Iris pigment epithelial cell (primary cell): ENCODE measurements at places on chromosomes 2 and 18.
A peak's percentile ranks its signal among the peaks of the same experiment; 100 is the strongest.

DNA sequence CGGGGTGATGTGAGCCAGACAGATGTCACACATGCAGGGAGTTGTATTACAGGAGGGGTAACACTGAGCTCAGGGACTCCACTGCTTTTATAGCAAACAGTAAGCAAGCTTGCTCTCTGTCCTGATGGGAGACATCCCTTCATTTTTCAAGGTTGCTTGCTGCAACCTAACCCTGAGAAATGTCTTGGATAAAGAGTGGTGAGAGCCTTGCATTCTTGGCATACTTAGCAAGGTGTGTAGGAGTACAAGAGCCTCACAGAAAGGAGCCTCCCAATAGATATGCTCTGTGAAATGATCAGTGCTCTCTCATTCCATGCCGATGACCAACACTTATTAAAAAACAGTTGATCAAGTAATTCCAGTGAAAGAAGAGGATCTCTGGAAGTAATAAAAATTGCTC is 8.1 kb downstream of the PFN4 start:
- peak; percentile 31 for DNase-seq

GRCh38 chr2:121160366-121160765 is 124.6 kb downstream of the TFCP2L1 start:
- DNase-seq: no peak

- peak; percentile 80 for DNase-seq
Observed at GRCh38 chr2:68237404-68237803, 14.9 kb downstream of the PPP3R1 start.

GRCh38 chr2:181122601-181123000 is 142.2 kb downstream of the UBE2E3 start:
- DNase-seq: no peak

GRCh38 chr2:123791684-123792083 is 233.4 kb upstream of the CNTNAP5 start:
- no peak for DNase-seq

- no peak for DNase-seq
Observed at GRCh38 chr18:7395566-7395965, 164.7 kb downstream of the LRRC30 start.

- no peak for DNase-seq
Observed at GRCh38 chr2:46392561-46393346, 86.6 kb upstream of the TMEM247 start.

DNA sequence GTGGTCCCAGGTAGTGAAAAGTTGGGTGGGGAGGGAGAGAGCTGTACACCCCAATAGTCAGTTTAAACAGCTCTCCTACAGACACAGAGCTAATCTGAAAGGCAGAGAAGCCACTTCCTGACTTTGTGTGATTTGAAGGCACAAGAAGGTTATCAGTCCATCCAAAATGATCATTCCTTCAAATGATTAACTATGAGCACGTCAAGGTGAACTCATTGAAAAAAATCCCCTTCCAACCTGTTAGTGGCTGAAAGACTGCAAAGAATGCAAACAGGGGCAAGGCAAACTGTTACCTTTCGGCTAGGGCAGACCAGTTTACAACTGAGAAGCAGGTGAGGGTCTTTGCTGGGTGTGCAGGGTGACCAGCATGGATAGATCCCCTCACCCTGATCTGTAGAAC is 22.8 kb upstream of the APCDD1 start:
- DNase-seq: no peak

DNA sequence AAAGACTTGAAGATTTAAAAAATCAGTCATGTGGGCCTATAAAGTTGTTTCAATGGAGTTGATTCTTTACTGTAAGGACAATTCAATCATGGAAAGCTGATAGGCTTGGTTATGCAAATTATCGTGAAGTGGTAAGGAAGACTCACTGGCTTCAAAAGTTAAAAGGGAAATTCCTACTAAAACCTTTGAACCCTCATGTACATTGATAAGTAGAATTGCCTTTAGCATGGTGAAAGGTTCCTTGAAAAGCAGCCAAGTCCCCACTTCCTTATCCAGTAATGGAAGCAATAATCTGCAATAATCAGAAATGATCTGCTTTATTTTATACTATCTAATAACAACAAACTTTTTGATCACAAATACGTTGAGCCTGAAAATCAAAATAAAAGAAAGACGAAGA is 14.4 kb upstream of the CCL20 start:
- DNase-seq: no peak

- peak; percentile 74 for DNase-seq
Observed at GRCh38 chr2:219522111-219523030, 8.1 kb downstream of the ASIC4 start.

DNA sequence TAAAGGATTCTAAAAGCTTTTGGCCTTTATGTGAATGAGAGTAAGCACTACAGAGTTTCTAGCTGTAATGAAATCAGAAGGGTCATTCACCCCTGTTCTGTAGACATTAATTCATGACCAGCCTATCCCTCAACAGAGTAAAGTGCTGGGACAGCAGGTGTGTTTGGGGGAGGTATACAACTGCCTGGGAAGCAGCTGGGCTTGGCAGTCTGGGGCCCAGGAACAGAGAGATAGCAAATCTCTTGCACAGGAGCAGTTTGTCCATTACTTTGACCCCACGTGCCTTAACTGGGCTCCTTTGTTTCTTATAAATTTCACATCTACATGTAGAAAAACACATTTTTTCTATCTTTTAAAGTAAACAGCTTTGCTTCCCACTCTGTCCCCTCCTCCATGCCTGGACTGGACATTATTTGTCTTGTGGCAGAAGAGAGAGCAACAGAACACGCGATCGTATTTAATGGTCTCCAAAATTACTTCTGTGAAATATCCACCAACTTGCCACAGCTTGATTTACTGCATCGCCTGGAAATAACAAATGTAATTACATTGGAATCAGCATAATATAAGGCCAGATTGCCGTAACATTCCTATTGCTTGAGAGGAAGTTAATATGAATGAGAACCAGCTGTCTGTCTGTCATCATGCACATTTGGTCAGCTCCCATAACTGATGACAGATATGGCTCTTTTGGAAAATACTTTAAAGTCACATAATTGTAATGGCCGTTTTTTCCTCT is 263.8 kb downstream of the RBM43 start:
- no peak for DNase-seq

- DNase-seq: peak; percentile 95
Observed at GRCh38 chr2:76867854-76868253, 654.3 kb downstream of the LRRTM4 start.

DNA sequence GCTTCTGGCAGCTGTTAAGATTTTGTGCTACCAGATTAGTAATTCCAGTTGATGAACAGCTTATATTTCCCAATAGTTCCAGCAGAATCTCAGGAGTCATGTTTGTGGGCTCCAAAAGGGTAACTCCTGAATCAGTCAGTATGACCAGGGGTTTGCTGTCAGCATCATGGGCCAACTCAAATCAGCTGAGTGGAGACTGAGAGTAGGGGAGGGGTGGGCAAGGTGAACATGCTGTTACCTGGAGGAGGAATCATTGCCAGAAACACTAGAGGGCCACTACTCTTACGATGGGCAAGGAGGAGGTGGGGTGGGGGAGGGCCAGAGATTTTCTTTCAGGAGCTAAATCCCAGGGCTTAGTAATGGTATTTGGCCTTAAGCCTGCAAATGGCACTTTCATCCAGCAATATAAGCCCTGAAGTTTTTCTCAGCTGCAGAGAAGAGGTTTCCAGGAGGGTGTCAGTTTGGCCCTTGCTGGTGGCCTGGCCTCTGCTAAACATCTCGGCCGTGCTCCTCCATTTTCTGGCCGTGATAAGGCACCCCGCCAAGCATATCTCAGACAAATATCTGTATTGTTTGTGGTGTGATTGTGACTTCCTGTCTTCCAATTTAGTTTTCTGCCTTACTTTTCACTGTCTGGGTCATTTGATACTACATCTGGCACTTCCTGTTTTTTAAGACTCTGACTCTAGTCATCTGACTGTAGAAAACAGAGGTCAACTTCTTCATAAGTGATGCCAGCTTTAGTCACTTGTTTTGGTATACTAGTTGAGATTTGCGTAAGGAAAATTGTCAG is 120.5 kb upstream of the CXCR4 start:
- peak; percentile 65 for DNase-seq

DNA sequence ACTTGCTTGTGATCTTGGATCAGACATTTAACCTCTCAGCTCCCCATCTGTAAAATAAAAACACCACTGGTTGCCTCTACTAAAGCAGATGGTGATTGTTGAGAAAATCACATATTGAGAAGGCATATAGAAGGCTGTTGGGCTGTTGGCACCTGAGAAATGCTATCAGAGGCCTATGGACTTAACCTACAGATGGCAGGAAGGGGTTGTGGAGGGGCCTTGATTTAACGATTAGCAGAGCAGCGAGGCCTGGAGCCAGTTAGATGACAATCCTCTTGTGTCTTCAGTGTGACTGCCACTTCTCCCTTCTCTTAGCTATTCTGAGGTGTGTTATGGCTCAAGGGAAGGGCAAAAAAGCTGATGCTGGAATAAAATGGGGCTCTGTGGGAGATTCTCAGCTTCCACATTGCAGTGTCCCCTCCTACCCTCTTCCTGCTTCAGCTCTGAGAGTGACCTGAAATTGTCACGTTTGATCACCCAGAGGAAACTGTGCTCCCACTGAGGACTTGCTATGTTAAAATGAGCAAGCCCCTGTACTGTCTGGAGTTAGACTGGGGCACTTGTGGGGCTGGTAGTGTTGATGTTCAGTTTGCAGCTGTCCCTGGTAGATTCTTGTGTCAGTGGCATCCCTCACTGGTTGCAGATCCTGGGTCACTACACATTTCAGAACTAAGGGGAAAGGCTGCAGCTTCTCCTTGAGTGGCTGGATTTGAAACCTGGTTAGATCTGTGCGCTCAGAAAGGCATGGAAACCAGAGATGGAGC is 31.5 kb downstream of the CXCR4 start:
- no peak for DNase-seq

DNA sequence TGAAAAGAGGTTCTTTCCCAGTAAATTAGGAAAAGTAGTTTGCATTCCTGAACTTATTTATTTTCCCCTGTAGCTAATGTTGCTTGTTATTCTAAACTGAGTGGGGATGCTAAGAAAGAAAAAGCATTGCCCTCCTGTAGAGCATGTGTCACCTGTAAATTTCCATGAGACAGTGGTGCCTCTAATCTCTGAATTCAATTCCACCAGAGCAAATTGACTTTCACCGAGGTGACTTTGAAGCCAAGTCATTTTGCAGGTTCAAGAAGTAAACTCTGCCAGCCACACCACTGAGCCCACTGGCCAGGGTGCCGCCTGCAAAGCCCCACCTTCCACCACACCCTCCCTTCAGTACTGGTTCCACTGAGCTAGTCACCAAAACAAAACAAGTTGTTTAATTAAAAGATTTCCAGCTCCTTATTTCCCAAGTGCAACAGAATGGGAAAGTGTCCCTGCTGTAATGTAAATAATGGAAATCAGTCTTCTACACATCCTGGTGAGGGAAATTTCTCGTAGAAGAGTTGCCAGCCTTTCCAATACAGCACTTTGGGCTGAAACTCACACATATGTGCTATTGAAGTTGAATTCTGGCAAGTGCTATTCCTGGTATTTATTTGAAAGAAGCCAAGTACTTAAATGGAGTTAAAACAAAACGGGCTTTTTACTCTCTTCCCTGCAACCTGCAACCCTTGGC is 254.8 kb downstream of the RNF152 start:
- no peak for DNase-seq

- DNase-seq: no peak
Observed at GRCh38 chr18:52670896-52671295, 330.9 kb downstream of the DCC start.

DNA sequence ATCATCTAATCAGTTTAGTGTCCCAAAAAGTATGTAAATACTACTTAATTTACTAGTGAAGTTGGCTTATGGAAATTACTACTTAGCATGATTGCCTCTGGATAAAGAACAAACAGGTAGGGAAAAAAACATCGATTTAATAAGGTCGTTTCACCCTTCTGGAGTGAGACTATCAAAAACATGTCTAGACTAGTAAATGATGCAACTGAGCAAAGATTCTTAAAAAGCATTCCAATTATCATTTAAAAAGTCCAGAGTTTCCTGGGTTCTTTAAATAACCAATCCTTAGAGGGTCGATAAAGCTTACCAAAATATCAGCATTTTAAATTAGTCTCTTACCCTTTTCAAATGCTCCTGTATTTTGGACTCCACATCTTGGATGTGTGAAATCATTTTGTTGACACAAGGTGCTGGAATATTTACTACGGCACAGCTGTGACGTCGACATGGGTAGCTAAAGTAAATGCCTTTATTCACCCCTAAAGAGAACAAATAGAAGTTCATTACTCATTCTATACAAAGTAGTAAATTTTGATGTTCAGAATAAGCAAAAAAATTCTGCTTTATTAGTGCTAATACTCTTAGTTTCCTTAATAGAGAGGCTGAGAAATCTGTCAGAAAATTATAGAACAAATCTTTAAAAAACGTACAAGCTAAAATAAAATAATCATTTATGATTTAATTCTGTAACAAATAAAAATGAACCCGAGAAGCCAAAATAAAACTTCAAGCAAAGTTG is 70.6 kb downstream of the CCDC178 start:
- DNase-seq: no peak

- DNase-seq: no peak
Observed at GRCh38 chr2:102832789-102833188, 71.0 kb downstream of the TMEM182 start.

DNA sequence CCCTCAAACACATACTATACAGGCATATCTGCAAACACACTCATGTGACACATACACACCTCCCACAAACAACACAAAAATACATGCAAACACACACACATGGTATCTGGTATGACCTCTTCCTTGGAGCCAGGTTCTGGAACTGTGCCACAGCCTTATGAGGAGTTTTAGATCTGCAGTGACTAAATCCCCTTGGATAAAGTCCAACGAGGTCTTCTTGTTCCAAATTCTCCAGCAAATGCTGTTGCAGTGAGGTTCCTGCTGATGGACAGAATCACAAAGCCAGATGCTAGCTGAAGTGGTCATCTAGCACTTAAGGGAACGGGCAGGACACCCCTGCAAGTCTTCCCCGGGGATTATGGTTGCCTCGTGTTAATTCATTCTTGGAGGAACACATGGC is 54.5 kb upstream of the DAPL1 start:
- DNase-seq: peak; percentile 71

DNA sequence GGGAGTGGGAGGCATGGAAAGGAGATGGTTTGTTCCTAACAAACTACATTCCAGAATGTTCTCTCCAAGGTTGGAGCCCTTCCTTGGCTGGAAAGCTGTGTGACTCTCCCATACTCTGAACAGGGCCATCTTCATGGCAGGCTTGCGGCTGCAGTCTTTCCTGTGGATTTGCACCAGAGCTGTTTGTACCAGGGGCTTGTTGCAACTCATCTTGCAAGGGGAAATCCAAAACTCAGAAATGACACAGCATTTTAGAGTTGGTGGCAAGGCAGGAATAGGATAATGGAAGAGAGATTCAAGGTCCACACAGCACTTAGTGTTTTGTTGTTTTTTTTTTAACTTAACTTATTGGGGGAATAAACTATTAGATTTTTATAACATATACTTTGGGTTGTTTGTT is 73.7 kb upstream of the ZNF516 start:
- peak; percentile 20 for DNase-seq

DNA sequence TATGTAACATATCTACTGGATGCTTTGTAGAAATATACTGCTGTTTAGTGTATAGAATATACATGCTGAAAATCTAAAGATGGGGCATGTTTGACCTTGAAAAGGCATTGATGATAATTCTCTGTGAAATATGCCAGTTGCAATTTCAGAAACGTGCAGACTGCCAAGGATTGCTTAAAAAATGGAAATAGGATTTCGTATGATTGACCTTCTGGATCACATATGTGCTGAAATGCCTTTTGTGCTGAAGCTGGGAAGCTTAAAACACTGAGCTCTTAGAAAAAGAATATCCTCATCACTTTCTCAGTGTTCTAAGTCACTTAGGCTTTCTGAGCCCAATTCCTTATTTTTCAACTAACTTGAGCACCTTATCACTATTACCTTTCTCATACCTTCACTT is 14.3 kb downstream of the NYAP2 start:
- DNase-seq: no peak

- no peak for DNase-seq
Observed at GRCh38 chr2:168732506-168732905, 69.9 kb upstream of the NOSTRIN start.
